ENCODE measurements at places on chromosomes 6 and 20. TPM values are rescaled to one million over a fixed set of nuclear protein-coding genes. Genes with fewer than 3 reads are reported as not detected.

DNA sequence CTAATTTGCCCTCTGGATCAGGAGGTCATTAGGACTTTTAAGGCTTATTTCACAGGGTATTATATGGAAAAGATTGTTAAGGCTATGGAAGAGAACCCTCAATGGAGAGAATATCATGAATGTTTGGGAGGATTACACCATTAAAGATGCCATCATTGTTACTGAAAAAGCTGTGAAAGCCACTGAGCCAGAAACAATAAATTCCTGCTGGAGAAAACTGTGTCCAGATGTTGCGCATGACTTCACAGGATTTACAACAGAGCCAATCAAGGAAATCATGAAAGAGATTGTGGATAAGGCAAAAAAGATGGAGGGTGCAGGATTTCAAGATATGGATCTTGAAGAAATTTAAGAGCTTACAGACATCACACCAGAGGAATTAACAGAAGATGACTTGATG, 798.3 kb upstream of the SLC35B3 start:
- DNase-seq: peak; percentile 42

DNA sequence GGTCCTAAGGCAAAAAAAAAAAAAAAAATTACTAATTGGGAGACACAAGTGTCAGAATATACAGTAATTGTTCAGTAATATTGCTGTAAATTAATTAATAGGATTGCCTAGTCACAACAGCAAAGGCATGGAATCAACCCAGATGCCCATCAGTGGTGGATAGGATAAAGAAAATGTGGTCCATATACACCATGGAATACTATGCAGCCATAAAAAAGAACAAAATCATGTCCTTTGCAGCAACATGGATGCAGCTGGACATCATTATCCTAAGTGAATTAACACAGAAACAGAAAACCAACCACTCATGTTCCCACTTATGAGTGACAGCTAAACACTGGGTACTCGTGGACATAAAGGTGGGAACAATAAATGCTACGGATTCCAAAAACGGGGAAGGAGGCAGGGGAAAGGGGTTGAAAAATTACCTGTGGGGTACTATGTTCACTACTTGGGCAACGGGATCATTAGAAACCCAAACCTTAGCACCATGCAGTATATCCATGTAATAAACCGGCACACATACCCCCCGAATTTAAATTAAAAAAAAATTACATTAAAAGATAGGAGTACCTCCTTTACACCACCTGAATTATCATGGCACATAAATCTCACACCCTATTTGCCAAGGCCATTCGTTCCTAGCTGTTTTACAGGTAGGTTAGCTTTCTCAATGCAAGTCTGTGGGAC, 689 bp upstream of the PFDN4 start:
- no peak for DNase-seq

DNA sequence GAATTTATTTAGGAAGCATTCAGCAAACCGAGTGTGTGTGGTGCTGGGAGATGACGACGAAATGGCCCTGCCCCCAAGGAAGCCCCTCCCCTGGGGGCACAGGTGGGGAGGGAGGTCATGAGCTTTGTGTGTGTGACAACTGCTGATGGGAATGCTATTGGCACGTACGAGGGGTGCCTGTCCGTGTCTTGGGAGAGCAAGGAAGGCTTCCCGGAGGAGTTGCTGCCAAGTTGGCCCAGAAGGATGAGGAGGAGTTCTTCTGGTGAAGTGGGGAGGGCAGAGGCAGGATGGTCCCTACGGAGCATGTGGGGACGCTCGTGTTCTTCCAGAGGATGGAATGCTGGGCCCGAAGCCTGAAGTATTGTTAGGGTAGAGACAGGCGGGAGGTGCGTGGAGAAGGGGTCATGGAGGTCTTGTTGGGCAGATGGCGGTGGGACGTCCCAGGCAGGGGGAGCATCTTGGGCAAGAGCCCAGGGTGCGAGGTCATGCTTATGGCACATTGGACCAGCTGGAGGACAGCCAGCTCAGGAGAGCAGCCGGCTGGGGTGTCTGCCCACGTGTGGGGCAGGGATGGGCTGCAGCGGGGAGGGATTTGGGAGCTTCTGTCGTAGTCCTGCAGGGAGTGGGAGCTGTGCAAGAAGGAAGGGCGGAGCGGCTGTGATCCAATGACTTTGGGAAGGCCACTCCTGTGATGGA, 46.1 kb downstream of the SYNJ2 start:
- DNase-seq: no peak

GRCh38 chr6:160791459-160791858, 89.4 kb downstream of the PLG start:
- DNase-seq: no peak

DNA sequence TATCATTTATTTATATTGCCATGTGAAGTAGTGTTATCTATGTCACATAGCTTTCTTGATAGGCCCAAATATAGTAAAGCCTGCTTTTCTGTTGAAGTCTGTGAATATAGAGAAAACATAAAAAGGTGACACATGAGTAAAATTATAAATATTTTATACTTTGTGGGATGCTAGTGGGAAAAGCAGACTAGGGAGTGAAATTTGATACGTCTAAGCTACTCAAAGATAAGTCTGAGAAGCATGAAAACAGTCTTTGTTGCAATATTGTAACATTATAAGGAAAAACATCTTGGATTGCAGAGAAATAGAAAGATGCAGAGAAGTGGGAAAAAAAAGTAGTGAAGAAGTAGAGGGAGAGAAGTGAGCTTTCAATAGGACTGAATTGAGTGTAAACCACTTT, 75.4 kb downstream of the ZNF292 start:
- no peak for DNase-seq

- peak; percentile 86 for DNase-seq
These were observed 10.1 kb downstream of the ISM1 start for GRCh38 chr20:13231031-13231752.

DNA sequence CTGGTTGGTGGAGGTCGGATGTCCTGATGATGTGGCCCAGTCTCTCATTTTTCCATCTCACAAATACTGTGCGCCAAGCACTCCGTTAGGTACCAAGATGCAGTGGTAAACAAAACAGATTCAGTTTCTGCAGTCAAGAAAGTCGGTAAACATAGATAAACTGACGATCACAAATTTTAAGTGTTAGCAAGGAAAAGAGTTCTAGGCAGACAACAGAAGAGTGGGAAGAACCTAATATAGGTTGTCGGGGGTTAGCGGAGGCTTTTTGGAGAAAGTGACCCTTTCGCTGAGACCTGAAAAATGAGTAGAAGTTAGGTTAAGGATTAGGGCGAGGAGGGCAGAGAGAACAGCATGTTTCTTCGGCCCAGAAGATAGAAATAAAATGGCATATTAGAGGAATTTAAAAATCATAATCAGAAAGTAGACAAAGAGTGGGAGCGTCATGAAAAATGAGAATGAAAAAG, 514 bp downstream of the ORC3 start:
- DNase-seq: no peak

DNA sequence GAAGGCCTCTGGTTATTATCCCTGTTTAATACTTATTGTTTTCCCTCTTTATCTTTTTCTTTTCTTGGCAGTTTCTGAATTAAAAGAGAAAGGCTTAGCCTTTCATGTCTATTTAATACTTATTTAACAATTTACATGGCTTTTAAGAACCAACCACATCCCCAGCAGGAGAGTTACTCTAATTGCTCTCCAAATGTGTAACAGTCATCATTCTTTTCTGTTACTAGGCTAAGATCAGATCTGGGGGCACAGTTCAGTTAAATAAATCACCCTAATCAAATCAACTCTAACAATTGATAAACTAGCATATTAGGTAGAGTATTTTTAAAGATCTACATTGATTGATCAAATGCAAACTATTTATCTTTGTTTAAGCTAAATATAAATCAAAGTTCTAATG, 54.1 kb upstream of the NT5E start:
- no peak for DNase-seq

The BPIFB2 gene
- not detected for total RNA-seq
